Activated naive CD4-positive, alpha-beta T cell treated with Interleukin-2 at 50 U/mL for 16 hours (primary cell): ENCODE measurements at places on chromosomes 5 and 9.

DNA sequence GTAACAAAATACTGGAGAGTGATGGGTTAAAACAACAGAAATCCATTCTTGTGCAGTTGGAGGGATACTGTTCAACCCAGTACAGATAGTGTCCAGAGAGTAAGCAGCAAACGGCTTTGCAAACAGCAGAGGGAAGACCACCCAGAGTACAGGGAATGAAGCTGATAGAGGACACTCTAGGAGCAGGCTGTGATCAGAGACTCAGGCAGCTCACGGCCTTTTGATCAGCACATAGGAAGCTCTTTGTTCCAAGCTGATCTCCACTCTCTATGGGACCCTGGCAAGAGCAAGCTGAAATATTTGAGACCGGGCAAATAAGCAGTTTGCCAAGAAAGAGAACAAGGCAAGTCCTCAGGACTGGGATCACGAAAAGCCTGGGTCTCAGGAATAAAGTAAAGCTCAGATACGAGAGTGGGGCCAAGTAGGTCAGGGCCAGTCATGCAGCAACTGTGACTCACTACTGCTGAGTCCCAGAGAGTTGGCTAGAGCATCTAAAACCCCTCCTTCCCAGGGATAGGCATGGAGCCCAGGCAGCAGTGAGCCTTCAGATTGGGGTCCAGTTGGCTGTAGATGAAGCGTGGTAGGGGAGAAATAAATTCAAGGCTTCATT lies 52.4 kb downstream of the MELK start:
- DNase-seq: no peak

DNA sequence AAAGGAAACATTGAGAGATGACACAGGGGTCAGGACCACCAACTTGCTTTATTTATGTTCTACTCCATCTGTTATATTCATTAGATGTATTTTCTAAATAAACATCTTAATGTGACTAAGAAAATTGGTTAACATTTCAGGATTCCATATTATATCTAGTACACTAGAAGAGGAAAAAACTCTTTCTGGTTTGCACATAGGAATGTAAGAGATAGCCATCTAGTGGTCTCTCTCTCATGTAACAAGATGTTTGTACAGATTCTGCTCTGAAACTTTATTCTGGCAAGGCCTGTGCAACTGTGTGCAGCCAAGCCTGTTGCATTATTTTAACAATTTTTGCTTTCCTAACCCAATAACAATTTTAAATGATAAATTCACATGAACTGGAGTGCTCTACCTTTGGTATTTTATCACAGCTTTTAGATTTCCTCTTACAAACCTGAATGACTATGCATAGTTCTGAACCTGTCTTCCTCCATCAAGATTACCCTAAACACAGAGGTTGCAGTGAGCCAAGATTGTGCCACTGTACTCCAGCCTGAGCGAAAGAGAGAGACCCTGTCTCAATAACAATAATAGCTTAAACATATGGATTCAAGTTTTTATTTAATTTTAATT lies 148.2 kb downstream of the GIN1 start:
- DNase-seq: no peak

- DNase-seq: no peak
Observed at GRCh38 chr5:141343242-141343952, at the start of gene PCDHGA3. PCDHGA3 (plus strand) TSS chr5:141343829; CDS start chr5:141344034, 205 bp downstream.

- no peak for DNase-seq
Observed at GRCh38 chr9:71741926-71742648, 26.2 kb downstream of the CEMIP2 start.

GRCh38 chr5:9951865-9952516 lies 297.7 kb downstream of the ATPSCKMT start:
- DNase-seq: no peak

DNA sequence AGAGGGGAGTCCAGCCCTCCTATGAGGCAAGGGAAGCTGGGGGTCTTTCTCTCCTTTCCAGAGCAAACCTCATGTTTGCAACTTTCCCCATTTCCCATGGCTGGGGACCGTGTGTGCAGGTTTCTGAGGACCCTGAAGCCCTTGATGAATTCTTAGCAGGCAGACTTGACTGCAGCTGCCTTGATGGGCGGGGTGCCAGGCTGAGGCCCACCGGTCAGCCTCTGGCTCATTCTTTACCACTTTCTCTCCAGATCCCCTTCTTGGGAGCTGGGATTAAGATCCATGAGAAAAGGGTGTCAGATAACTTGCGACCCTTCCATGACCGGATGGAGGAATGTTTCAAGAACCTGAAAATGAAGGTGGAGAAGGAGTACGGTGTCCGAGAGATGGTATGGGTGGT lies 30.0 kb upstream of the FOXI1 start:
- no peak for DNase-seq

- no peak for DNase-seq
Observed at GRCh38 chr9:112327718-112328450, 5.5 kb downstream of the PTBP3 start.

- DNase-seq: no peak
Observed at GRCh38 chr5:132209131-132209530, 18.5 kb downstream of the P4HA2 start.

GRCh38 chr5:58469896-58470295 lies 10.0 kb upstream of the PLK2 start:
- DNase-seq: no peak

DNA sequence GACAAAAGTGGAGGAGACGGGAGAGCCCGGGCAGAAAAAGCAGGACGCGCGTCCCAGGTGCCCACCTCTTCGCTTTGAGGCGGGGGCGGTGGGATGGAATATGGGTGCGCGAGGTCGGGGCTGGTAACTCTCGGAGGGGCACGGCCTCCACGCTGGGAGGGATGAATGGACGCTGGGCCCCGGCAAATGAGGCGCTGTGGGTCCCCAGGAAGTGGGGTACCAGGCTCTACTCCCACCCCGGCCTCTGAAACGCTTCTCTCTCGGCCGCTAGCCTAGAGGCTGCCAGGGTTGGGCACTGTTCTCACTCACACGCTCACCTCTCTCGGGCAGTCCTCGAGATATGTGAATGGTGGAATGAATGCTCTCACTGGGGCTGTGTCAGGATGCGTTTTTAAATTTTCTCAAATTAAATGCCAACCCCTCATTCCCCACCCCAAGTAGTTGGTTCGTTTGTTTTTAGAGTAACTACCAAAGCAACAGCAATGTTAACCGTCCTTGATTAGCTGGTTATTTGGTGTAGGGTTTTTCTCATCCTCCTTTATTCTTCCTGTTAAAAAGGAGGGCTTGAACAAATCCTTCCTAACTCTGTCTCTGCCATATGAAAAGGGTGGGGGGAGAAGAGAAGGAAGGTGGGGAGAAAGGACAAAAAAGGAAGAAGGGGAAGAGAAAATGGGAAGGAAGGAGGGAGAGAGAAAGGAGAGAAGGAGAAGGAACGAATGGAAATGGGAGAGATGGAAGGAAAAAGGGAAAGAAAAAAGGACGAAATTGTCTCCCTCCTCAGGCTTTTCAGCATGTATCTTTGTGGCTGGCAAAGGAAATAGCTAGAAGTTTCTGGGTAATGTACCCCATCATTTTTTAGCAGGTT lies 1.3 kb upstream of the EBF1 start:
- DNase-seq: no peak

DNA sequence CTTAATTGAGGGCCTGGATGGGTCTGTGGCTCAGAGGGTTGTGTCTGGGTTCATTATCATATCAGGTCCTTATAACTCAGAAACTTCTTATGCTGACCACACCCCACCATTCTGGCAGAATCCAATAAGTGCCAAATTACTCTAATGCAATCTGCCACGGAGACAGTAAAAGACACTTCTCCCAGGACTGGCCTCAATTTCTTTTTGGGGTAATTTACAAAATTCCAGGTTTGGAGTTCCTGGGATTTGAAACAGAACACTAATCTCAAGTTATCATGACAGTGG lies 187.8 kb downstream of the GNAQ start:
- DNase-seq: no peak

GRCh38 chr9:89969156-89969675 lies 364.4 kb downstream of the GADD45G start:
- DNase-seq: peak; percentile 49

DNA sequence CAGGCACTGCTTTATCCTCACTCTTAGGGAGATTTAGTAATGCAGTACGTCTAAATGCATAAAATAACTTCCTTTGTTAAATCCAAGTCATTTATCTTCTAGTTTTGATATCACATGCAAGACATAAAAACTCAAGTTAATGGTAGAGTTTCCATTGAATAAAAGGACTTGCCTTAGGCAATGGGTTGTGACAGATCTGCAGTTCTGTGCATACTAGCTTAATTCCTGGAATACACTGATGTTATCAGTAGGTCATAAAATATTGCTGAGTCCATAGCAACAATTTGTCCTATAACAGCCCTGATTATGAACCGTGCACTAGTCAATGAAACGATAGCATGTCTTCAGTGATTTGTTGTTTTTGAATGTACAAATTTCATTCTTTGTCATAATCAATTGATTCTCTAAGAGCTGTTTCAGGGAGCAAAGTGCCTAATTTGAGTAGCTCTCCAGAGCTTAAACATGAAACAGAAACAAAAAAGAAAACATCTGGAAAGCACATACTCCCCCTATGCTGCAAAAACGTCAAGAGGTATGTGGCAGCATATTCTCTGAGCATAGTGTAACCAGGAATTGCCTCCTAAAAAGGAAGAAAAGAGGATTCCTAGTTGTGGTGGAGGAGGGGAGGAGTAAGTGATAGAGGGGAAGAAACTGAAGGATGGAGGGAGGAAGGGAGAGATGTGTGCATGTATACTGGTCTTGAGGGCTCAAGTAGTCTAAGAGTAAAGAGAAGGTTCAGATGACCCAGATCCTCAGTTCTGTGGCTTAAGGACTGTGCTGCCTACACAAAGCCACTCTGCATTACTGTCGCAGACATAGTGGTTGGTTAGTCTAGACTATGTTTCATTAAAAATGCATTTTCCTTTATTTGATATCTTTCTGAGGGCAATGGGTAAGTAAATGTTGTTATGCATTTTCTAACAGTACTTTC lies 589.2 kb downstream of the PRR16 start:
- no peak for DNase-seq

DNA sequence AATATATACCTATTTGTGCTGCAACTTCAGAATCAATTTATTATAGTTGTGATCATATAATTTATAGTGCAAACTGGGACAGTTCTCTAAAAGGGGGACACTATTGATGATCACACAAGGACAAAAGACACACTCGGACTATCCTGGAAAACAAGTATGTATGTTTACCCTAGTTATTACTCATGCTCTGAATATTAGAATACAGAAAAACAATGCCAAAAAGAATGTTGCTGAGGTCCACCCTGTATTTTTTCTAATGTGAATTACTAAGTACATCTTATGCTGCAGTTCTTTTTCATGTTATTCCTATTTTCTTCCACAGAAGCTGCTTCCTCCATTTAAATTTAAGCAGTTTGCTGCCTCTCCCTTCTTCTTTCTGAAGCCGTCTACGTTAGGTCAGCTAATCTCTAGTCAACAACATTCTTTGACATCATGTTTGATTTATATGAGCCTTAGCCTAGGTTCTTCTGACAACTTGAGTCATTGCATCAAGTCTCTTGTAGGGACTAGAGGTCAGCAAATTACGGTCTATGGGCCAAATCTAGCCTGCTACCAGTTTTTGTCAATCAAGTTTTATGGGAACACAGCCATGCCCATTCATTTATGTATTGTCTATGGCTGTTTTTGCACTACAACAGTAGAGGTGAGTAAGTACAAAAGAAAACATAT lies 40.1 kb upstream of the PPP3R2 start:
- DNase-seq: no peak

DNA sequence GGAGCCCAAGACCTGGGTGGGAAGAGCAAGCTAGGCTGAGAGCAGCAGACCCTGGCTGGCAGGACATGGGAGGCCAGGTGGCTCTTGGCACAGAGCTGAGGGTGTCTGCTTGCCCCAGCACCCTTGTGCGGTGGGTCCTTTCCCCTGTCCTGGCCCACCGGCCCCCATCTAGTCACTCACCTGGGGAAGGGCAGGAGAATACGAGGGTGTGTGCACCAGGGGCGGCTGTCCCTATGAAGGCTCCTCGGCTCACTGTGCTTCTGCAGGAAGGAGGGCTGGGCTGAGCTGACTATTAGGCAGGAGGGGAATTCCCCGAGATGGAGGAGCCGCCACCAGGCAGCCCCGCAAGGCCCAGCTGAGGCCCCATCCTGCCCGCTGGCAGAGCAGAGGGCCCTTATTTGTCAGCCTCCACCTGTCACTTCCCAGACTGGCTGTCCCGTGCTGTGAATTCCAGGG lies 6.1 kb upstream of the TNIP1 start:
- DNase-seq: peak; percentile 77

GRCh38 chr9:33351547-33351946 lies 50.8 kb downstream of the AQP7 start:
- no peak for DNase-seq

DNA sequence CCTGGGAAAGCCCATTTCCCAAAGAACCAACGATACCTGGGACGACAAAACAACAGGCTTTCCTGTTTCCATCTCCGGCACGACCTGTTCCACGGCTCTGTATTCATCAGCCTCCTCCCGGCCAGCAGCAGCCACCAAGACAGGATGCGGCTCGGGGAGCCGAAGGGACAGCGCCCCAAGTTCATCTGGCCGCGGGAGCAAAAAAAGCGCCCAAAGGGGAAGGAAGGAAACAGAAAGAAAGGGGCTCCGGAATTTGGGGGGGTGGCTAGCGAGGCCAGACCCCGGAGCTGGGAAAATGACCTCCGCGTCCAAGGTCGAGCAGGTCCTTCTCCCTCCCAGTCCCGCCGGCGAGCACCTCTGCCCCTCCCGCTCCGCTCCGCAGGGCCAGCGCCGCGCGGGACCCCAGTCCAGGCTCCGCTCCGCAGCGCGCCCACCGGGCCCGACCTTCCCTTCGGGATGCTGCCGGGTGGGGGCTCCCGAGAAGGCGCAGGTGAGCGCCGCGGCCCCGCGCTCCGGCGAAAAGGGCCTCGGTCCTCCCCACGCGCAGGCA lies 608 bp downstream of the ELOVL7 start:
- no peak for DNase-seq

GRCh38 chr9:130364619-130365322 lies 80.0 kb upstream of the ASS1 start:
- no peak for DNase-seq

DNA sequence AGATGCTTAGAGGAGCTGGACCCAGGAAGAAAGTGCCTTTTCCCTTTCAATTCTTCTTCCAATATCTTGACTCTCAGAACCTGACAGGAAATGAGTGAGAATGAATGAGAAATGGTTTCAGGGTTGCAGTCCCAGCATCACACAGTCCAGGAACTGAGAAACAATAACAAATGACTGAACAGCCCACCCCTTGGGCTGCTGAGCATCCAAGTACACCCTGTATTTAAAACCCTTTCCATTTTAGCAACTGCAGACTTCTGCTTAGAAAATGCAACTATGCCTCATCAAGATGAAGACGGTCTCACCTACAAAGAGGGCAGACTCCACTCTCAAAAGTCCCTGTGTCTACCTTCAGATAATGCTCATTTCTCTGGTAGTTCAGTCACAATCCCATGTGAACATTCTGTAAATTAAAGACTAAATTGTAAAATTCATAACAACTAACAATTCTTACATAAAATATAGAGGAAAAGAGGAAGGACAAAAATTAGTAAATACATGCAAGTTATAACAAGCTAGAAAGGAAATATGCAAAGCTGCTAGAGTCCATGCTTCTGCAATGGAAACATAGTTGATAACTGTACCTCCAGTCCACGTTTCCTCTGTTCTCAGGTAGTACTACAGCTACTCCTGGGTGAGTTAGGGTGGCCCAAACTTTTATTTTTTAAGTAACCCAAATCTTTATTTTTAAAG lies 316.5 kb downstream of the ICE1 start:
- no peak for DNase-seq

GRCh38 chr9:34463098-34463900 lies 4.7 kb downstream of the DNAI1 start:
- DNase-seq: peak; percentile 57

GRCh38 chr5:156595132-156595787 lies 254.8 kb upstream of the PPP1R2B start:
- no peak for DNase-seq
